ENCODE measurements at places on chromosomes 1 and 21. TPM values are rescaled to one million over a fixed set of nuclear protein-coding genes. Genes with fewer than 3 reads are reported as not detected.

DNA sequence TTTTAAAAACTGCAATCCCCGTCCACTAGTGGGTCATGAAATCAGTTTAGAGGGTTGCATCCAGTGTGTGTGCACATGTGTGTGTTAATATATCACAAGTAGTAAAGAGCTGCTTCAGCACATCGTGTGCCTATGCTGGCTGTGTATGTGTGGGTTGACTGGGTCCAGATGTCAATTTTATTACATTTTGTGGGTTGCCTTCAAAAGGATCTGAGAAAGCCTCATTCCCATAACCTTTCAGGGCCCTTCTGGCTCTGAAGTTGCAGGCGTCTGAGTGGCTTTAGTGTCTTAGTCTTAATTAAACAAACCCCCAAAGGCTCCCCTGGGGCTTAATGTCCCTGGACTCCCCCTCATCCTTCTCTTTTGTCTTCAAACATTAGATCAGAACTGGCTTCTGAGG is 19.8 kb downstream of the PLA2G2D start:
- DNase-seq = no peak

DNA sequence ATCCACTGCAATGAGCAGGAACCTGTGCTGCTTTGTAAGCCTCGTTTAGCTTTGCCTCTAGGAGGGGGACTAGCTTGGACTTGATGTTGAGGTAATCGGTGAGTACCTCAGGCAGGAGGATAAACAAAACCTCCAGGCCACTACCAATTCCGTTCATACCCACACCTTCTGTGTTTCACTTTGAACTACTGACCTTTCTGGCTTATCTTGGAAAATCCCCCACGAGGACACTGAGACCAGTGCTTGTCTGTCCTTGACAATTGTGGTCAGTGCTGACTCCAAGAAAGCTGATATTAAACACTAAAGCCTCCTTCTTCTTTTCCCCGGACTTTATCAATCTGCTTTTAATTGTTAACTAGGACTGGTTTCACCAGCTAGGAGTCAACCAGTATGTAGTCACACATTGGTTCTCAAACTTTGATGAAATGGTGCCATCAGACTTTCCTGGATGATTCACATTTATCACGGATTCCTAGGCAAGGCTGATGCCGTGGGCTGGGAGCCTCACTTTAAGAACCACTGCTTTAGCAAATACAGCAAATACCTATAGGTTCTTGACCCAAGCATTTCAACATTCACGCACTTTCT is 52.7 kb downstream of the TGFB2 start:
- DNase-seq = peak; percentile 60

CBS gene
- total RNA-seq = 0.47 TPM

HMGCS2 gene
- total RNA-seq = 10.2 TPM

- no peak for DNase-seq
Observed at GRCh38 chr21:17829472-17829871, 10.3 kb upstream of the C21orf91 start.

USP21 gene
- total RNA-seq = 24.6 TPM

KIAA1614 gene
- 0.65 TPM for total RNA-seq

DNA sequence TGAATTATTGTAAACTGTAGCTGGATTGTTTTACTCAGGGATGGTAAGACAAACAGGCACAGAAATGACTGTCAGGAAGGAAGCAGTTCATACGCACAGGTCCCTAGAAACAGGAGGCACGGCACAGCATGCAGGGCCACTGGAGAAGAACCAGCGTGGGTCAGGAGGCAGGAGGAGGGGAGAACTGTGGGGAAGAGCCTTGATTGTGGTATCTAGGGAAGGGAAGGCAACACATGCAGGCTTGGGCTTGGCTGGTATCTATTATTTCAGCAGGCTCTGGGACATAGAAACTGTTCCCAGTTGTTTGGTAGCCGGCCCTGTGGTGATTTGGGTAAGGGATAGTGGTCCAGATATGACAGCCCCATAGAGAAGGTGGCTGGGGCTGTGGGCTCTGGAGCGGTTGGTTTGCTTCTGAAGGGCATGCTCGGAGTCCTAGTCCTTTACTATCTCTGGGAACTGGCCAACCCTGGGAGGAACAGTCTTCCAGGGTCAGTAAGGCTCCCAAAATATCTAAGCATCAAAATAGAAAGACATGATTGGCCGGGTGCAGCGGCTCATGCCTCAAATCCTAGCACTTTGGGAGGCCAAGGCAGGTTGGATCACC is 43.1 kb upstream of the CCSAP start:
- no peak for DNase-seq

DNA sequence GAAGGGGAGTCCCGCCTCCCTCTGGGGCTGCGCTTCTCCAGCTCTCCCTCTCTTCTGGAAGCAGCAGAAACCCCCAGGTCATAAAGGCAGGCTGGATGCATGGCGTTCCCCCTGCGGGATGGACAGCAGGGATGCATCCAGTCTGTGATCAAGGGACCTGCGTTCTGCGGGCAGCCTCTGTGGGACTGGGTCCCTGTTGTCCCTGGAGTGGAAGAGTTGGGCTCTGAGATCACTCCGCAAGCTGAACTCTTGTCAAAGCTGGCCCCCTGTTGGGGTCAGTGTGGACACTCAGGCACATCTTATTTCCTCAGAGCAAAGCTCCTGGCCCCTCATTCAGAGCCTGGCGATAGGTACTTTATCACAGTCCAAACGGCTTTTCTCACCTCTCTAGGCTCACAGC is 341.2 kb downstream of the PTPRU start:
- no peak for DNase-seq

Measured in HT-29 (cell line).